ENCODE measurements at places on chromosomes 4 and X.

GRCh38 chrX:119990556-119991004 is 47.0 kb upstream of the NKAP start:
- no peak for DNase-seq

DNA sequence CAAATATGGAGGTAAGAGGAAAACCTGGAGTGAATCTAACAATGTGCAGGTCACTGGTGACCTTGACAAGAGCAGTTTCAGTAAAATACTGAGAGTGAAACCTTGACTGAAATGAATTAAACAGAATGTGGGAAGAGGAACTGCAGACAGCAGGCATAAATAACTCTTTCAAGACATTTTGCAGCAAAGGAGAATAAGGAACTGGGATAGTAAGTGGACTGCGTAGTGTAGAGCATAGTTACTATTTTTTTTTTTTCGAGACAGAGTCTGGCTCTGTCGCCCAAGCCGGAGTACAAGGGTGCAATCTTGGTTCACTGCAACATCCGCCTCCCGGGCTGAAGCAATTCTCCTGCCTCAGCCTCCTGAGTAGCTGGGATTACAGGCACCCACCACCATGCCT is 24.0 kb downstream of the RBMX start:
- no peak for DNase-seq

DNA sequence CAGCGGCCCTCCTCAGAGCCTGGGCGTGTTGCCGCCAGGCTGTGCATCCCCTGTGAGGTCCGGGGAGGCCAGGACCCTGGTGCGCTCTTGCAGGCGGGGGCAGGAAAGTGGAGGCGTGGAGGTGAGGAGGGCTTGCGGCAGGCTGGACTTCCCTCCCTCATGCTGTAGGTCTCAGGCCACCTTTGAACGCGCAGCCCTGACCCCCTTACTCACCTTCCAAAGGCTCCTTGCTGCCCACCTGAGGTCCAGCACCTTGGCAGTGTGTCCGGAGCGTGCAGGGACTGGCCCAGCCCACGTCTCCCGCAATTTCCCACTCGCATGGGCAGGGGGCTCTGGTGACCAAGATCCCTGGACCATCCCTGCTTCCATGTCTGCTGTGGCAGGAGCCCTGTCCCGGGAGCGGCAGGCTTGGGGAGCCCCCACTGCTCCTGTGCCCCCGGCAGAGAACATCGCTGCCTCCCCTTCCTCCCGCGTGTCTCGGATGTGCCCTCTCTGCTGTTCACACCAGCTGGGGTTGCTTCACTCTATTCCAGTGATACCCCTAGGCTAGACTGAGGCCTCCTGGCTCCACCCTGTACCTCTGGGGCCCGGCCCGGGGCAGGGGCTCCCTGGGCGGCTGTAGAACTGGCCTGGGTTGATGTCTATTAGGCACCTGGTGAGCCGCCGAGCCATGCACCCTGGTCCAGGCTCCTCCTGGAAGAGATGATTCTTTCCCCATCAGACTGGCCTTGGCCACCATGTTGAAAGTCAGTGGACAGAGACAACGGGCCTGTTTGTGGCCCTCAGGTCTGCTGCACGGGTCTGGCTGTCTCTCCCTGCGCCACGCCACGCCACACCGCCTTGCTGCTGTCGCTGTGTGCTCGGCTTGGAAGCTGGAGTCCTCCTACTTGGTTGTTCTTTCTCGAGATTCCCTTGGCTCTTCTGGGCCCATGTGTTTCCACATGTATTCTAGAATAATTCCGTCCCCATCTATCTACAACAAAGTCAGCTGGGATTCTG is 95.4 kb upstream of the ADRA2C start:
- no peak for DNase-seq

DNA sequence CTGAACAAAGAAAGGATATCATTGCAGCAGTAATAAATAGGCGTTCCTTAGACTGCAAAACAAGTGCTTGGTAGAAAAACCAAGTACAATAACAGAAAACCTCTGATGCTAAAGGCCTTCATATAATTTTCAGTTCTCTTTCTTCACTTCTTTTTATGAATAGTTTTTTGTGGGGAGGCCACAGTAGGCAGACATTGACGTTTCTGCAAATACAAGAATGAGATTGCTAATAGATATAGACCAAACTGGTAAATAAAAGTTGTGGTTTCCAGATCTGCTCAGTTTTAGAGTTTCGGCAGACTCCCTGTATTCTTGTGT is 57.0 kb upstream of the RAP1GDS1 start:
- no peak for DNase-seq

DNA sequence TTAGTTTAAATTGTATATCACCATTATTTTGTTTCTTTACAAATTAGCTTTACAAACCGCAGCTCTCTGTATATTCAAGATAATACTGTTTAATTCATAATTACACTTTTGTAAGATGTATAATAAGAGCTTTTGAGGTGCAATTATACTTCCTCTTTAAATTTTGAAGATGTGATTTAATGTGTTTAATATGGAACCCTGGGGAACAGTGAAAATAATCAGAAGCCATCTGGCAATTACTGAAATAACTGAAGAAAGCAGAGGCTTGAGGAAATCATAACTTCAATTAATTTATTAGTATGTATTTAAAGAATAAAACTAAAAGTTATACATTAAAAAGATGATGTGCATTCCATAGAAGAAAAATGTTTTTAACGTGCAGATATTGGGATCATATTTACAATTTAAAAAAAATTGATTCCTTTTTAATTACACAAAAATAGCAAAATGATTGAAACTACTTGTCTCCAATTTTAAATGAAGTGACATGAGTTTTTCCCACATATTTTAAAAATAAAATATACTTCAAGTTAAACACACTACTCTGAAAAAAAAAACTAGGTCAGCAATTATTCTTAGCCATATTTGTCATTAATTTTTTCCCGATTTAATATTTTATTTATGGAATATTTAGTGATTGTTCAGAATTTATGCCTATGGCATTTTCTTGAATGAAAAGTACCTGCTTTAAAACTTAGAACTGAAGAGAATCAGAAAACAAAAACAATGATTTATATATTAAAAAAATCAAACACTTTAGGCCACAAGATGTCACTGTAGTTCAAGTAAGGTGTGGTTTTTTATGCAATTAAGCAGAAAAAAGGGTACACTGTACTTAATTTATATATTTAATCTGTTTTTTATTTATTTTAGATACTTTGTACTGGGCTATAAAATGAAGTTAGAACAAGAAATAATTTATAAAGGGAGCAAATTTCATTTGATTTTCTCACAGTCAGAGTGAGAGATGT is 942.7 kb upstream of the NDST4 start:
- DNase-seq: no peak

- no peak for DNase-seq
Measured at GRCh38 chrX:21167494-21167893, 206.7 kb upstream of the CNKSR2 start.

- DNase-seq: no peak
Measured at GRCh38 chr4:100117750-100118149, 72.5 kb downstream of the DDIT4L start.

DNA sequence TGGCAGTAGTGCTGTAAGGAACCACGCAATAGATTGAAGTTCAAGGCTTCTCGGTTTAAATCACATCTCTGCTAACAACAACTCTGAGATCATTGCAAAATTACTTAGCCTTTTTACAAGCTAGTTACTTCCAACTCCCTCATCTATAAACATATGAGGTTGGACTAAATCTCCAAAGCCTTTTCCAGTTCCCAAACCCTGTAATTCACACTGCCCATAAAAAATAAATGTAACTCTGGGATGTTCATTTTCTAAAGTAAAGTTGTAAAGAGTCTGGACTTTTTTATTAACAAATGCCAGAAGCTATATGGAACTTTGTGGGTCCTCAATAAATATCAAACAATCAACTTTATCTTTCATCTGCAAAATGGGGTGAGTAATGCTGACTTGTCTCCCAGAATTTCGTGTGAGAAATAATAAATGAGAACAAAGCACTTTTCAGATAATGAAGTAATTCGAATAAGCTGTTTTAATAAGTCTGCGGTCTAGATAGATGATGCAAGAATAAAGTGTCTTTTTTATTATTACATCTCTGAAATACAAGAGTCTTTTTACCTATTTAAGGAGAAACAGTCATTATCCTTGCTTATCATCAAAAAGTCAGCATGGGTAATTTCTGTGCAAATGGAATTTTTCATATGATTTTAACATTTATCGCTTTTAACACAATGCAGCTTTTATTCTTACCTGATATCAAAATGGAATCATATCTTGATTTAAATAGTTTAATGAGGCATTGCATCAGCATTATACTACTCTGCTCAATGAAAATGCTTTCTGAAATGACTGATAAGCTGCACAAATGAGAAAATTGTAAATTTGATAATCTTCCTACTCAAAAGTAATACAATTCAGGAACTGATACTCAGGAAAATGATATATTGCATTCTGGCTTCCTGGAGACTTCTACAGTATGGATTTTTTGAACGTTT is 252.6 kb downstream of the BANK1 start:
- DNase-seq: no peak

DNA sequence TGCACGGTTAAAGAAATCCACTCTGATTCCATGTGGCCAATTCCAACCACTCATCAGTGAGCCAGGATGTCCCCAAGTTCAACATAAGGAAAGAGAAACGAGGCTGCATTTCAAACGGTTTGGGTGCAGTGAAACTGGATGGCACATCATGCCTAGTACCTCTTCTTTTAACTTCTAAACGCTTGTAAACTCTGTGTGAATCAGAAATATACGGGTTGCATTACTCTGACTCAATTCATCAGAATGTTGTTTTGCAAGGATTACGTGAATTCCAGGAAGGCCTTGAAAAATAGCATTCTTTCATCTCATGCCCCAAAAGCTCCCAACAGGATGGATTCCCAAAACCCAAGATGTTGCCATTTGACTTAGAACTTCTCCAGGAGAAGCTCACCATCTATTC is 270.4 kb downstream of the LDB2 start:
- DNase-seq: peak; percentile 81

GRCh38 chr4:41977709-41978108 is 3.8 kb upstream of the DCAF4L1 start:
- DNase-seq: no peak

GRCh38 chr4:23033796-23034195 is 341.1 kb downstream of the GBA3 start:
- DNase-seq: peak; percentile 74

- DNase-seq: no peak
Measured at GRCh38 chr4:138408758-138409157, 166.6 kb upstream of the SLC7A11 start.

DNA sequence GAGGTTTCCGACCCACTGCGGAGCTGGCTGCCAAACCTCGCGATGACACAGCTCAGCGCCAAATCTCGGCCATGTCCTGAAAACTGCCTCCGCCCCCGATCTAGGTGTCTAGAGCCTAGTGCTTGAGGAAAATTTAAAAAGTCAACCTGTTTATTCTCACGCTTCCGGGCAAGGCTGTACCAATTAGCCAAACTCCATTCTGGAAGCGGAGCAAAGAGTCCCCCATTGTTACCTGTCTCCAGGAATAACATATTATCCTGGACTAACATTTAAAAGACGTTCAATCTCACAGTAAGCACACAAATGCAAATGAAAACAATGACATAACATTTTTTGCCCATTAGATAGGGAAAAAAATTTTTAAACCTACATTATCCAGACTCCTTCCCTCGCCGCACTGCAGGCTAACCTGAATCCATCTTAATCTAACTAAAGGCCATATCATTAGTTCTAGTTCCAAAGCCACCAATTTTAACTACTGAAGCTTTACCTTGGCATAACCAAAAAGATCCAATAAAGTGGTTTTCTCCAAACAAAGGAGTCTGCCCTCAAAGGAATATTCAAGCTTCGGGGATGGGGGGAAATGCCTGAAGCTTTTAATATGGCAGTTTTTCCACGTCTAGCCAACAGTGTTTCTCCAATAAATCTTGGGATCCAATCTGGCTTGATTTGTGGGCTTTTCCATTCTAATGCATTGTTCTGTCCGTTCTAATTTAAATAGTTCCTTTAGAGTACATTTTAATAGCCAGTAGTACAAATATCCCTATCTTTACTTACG is 1.9 kb downstream of the HUWE1 start:
- no peak for DNase-seq

DNA sequence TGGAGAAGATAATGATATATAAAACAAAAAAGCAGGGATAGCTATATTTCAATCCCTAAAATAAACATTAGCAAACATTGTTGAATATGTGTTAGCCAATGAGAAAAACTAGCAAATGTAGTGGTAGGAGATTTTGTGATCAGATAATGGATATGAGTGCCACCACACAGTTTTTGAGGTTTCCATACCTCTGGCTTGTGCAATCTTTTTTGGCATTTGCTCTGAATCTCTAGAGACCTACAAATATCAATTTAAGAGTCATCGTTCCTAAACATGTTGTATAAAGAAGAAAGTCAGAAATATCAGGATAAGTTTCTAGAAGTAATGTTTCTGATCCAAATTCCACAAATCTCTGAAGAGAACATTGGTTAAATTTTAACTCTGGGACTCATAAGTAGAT is 308.7 kb downstream of the PDGFC start:
- DNase-seq: no peak

DNA sequence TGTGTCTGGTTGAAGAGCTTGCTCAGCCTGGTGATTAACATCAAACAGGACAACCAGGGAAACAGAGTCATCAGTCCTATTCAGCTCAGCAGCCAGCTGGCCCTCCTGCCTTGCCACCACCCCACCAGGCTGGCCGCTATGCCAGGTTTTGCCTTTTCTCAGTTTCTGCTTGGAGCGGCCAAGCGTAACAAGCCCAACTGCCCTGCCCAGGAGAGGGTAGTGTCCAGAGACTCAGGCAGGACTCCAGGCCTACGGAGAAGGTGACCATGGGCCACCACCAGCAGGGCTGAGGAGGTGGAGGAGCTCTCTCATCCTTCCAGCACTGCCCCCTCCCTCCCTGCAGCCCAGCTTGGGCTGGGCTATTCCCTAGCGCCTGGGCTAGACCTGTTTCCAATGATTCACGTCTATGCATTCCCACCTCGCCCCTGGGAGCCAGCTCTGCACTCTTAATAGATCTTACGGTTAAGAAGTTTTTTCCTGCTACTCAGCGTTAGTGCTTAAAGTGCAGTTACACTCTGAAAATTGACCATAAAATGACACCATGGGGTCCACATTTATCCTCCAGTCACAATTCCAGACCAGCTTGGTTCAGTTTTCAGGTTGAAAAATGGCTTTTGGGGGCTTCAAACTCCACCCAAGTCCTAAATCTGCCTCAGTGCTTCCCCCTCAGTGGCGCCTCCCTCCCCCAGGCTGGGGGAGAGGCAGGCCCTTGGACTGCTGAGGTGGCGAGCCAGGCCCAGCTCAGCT is 124.0 kb upstream of the PJA1 start:
- DNase-seq: no peak

DNA sequence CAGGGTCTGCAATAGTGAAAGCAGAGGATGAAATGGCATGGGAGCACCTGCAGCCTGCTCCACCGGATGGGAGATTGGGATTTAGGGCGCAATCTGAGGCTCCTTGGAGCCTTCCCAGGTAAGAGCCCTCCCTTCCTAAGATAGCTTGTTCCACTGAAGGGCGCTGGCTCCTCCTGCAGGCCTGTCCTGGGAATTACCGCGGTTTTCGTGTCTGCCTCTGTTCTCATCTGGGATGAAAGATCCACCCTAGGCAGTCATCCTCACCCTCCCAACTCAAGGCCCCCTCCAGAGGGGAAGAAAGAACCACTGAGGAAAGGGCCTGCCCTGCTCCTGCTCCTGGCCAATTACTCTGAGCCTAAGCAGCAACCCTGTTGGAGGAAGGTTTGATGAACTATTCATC is 547.5 kb downstream of the SMARCA1 start:
- no peak for DNase-seq

- DNase-seq: no peak
Measured at GRCh38 chr4:151175754-151176631, 76.6 kb downstream of the RPS3A start.

Measured in GM04504 (cell line).